Stimulated activated CD8-positive, alpha-beta memory T cell treated with anti-CD3 and anti-CD28 coated beads, Interleukin-12 subunit alpha, Interleukin-12 subunit beta, amount 100 ng/mL, for 1 hour (primary cell): ENCODE measurements at places on chromosomes 12 and 14.

- DNase-seq: no peak
Measured at GRCh38 chr14:53620890-53621289, 335.7 kb downstream of the BMP4 start.

DNA sequence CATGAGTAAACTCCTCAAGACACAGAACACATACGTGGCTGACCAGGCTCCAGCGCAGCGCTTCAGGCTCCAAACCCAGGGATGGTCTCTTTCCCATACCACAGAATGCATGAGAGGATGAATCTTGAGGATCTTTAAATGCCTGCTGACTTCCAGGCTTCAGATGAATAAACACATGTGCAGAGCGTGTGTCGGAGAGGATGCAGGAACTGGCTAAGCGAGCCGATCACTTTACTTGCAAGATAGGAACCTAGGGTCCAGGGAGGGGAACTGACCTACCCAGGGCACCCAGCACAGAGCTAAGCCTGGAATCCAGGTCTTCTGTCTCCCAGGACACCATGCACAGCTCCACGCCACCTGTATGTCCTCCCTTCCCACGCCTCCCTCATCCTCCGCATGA lies 209.8 kb downstream of the BCL11B start:
- no peak for DNase-seq

GRCh38 chr14:33814010-33814409 lies 136.9 kb downstream of the EGLN3 start:
- DNase-seq: no peak

DNA sequence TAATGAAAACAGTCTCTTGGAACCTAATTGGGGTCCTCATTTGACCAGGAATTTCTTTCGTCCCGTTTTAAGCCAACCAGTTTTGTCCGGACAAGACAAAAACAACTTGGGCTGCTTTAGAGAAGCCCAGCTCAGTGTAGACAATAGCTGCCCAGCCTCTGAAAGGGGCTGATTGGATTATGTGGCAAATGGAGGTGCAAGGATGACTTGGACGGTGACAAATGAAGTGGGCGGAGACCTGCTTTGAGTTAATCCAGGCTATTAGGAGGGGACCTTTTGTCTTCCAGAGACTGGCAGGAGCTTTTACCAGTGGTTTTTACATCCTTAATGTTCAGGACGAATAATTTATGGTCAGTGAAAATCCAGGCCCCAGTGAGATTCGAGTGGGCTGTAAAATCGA lies 4.8 kb downstream of the MEG3 start:
- DNase-seq: no peak

DNA sequence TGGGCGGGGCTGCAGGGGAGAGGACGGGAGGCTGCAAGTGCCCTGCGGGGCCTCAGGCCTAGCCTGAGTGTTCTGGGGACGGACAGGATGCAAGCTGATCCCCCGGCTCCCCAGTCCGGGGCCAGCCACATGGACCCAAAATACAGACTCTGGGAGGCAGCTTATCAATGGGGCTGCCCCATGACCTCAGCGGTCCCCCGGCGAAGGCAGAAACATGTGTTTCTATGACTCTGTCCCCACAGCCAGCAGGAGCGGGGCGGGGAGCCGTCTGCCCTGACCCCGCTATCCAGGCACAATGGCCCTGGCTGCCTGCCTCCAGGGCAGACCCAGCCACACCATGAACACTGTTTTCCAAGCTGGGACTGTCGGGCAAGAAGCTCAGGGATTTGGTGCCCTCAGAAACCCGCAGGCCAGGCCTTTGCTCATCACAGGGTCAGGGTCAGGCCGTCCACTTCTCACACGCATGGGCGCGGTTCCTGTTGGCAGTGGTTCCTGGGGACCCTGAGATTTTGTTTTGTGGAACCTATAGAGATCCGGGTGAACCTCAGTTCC lies 75.0 kb downstream of the RFLNA start:
- DNase-seq: no peak

DNA sequence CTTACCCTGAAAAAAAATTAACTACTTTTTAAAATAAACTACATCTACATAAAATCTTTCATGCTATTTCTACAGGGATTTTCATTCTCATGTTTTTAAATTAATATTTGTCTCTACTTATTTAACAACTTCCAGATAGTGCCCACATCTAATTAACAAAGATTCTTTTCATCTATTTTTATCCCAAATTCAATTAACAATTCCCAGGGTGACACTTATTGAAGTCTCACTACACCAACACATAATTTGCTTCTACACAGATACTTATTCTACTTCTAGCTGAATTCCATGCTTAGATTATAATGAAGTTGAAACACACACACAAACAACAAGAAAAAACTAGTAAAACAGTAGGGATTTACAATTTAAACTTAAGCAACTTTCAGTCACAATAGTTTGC lies 336.6 kb downstream of the ACSS3 start:
- DNase-seq: no peak

DNA sequence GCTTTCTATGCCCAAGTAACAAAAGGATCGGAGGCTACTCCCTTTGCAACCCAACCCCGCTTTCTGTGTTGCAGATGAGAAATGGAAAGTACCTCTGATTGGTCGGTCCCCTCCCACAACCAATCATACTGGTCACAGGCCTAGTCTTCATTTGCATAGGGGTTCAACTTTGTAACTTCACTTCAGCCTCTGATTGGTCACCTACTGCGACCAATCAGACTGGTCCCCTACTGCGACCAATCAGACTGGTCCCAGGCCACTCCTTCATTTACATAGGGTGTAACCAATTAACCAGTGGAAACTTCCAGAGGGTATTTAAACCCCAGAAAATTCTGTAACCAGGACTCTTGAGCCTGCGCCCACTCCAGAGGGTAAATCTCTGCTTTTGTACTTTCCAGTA lies 906.4 kb upstream of the TMEM132C start:
- DNase-seq: no peak

- DNase-seq: no peak
Measured at GRCh38 chr12:116135209-116135930, 142.1 kb downstream of the MED13L start.

DNA sequence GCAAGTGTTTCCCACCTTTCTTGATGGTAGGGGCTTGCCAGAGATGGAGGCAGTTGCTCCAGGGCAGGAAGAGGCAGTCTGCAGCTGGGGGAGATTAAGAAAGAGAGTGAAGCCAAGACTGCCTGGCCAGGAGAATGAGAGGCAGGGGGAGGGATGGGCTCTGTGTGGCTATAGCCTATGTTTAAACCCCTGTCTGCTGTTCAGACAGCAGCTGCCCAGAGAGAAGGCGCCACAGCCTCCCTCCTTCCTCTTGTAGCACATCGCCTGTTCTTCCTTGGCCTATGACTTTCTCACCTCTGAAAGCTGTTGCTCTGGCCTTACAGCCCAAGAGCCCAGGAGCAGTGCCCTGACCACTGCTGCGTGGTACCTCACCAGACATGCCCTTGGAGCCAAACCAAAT lies 61.7 kb downstream of the EMP1 start:
- DNase-seq: no peak

DNA sequence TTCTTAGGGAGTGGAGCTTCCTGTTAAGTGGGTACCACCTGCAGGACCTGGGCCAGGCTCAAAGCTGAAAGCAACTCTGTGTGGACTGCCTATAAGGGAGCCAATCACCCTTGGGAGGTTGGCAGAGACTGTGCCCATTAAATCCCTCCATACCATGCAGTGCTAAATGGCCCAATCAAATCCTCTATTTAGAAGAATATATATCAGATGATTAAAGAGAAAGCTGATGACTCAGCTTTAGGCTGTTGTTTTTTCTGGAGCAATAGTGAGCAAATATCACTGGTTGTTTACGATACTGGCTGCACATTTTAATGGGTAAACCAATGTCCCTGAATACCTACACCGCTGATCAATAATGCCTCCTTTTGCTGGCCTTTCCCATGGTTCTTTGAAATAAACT lies 101.3 kb downstream of the TMX1 start:
- DNase-seq: no peak

DNA sequence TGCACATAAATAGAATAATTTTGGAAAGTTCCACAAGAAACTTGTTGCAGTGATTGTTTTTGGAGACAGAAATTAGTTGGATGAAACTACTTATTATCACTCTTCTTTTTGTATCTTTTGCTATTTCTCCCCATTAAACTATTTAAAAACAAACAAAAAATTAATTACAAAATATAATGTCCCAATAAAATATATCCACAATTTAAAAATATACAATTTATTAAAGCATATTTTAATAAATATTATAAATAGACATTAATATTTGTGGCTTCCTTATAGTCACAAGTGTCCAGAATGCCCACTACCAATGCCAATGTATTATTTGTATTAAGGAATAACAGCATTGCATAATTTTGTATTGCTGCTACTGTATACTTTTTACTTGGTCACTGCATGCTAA lies 52.5 kb upstream of the GCH1 start:
- DNase-seq: no peak

- DNase-seq: no peak
Measured at GRCh38 chr14:80536456-80536855, 325.2 kb upstream of the DIO2 start.
